Posterior cingulate gyrus (tissue), 11 donors: ENCODE measurements at places on chromosomes 4 and X.

DNA sequence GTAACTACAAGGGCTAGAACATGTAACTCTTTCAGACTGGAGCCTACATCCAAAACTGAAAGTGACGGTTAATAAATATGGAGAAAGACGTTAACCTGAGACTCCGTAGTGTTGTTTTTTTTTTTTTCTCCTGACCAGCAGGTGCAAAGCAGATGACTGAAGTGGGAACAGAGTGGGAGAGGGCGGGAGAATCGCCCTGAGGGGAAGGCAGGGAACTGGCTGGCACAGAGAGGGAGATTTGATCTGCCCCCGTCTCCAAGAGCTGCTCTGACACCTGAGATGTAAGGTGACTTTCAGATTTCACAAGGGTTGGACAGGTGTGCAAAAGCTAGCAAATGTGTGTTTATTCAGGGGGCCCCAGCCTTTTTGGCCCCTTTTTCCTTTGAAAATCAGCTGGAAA lies 180.2 kb downstream of the PALLD start:
- DNase-seq: no peak

- DNase-seq: no peak
Measured at GRCh38 chrX:1902901-1903235, 288.0 kb downstream of the ASMT start.

GRCh38 chr4:81405900-81406401 lies 65.8 kb downstream of the RASGEF1B start:
- DNase-seq: no peak

DNA sequence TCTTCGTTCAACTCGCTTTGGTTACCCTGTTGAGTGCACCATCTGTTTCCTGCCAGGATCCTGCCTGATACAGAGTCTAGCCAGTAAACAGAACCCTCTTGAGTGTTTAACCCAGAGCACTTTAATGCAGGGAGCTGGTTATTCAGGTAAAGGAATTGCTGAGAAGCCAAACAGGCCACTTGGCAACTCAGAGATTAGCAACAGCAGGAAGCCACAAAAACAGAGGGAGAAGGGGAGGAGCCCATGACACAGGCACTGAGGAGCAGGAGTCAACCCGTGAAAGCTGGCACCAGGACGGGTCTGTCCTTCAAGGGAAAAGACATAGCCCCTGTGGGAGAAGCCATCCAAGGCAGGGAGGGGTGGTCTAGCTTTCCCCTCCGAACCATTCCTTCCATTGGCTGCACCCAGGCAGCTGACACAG lies 641.4 kb downstream of the ZNF674 start:
- DNase-seq: no peak

DNA sequence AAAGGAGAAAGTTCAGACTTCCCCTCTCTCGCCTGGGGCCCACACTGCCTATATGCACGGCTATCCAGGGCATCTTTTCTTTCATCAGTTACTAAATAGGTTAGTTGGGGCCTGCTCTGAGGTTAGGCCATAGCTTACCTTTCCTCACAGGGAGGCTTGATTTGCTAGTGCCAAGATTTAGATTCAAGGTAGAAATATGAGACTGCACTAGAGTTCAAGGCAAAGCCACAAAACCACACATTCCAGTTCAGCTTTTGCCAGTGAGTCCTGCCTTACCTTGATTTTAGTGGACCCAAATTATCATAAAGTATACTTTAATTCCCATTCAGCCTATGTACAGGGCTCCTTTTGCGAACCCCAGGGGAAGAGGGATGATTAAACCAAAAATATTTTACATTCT lies 762.8 kb downstream of the PDHA2 start:
- DNase-seq: no peak

- DNase-seq: peak; percentile 80
Measured at GRCh38 chr4:8041172-8041571, 101.5 kb upstream of the AFAP1 start.

- no peak for DNase-seq
Measured at GRCh38 chrX:48789366-48790220, 3.2 kb downstream of the GATA1 start.

DNA sequence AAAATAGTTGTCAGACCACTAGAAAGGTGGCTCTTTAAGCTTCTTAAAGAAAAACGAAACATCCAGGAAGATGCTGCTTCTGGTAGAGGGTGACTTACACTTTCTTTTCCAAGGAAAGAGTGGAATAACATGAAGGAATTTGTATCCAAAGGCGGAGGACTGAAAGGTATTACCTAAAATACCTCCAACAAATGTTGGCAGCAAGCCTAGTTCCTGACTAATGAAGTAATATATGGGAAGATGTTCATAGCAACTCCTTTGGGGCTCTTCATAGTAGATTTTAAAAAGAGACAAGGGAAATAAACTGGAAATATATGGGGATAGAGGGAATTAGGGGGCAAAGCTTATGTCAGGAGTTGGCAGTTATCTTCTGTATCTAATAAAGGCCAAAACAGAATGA lies 116.2 kb downstream of the AASDH start:
- no peak for DNase-seq

GRCh38 chrX:48957477-48957826 lies at the start of gene OTUD5:
OTUD5 (minus strand) TSS chrX:48957607; CDS start chrX:48957570, 37 bp downstream.
- peak; percentile 64 for DNase-seq

GRCh38 chr4:28443801-28444412 lies 1583.3 kb downstream of the STIM2 start:
- no peak for DNase-seq

- DNase-seq: no peak
Measured at GRCh38 chr4:145066063-145066501, 31.9 kb downstream of the ANAPC10 start.

GRCh38 chr4:10115271-10115796 lies 1.3 kb downstream of the WDR1 start:
- DNase-seq: no peak

DNA sequence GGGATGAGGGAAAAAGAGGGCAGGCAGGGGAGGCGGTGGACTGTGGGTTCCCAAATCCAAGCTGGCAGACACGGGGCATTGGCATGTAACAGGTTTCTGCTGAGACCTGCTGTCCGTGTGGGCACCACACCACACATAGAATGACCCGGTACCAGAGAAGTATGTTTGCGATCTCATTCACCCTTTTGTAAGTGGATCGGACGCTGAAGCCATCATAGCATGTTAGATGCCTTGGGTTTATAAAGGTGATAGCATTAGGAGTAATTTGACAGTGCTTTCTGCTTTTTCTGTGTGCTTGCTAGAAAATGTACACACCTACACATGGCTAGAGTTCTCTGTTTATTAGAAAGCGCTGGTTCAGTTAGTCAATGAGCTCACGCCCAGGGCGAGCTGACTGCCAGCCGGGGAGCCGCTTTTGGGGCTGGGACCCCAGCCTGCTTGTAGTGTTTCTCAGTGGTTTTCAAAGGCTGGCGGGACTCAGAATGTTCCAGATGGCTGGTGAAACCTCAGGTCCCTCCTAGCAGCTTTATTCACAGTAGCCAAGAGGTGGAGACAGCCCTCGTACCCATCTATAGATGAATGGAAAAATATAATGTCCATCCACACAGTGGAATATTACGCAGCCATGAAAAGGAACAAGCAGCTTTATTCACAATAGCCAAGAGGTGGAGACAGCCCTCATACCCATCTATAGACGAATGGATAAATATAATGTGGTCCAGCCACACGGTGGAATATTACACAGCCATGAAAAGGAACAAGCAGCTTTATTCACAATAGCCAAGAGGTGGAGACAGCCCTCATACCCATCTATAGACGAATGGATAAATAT lies 579 bp downstream of the IL3RA start:
- DNase-seq: no peak

- DNase-seq: peak; percentile 63
Measured at GRCh38 chr4:7843831-7844593, 95.6 kb downstream of the AFAP1 start.

DNA sequence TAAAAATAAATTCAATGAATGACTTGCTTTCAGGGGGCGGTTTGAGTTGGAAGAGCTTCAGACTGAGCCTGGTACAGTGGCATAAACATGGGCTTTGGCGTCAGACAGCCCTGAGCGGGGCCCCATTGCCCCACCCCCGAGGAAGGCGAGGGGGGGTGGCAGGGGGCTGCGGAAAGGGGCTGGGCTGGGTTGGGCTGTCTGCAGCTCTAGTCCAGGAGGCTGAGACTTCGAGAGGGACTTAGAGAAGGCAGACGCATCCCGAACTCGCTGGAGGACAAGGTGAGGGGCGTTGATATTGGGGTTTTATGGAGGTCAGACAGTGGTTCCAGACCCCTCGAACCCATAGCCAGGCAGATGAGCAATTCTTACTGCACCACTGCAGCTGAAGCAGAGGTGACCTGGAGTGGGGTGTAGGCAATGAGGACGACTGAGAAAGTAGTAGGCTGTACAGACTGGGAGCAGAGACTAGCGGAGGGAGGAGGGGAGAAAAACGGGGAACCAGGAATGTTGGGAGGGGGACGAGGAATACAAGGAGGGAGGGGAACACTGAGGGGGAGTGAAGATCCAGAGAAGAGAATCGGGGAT lies at the start of gene MAGED2:
Gene MAGED2 (plus strand): TSS at position 222 of the 585 bp plus-strand sequence. CDS start 1,587 bp downstream, outside the sequence.
- DNase-seq: peak; percentile 75

GRCh38 chrX:4239650-4240540 lies 526.4 kb upstream of the PRKX start:
- no peak for DNase-seq

DNA sequence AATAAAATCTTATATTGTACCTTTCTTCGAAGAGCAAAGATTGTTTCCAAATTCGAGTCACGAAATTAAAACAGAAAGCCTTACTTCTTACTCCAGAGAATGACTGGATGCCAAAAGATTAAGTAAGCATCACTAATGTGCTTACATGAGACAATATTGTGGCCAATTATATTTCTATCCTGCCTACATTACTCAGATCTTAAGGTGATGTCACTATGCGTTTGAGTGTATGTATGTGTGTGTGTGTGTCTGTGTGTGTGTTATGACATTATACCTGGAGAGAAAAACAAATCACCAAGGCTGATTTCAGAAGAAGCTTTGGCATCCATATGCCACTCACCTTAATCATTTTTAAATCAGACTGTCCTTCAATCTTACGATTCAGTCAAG lies 556.3 kb downstream of the PPARGC1A start:
- DNase-seq: no peak

GRCh38 chrX:28920153-28920943 lies 333.1 kb downstream of the IL1RAPL1 start:
- DNase-seq: no peak

DNA sequence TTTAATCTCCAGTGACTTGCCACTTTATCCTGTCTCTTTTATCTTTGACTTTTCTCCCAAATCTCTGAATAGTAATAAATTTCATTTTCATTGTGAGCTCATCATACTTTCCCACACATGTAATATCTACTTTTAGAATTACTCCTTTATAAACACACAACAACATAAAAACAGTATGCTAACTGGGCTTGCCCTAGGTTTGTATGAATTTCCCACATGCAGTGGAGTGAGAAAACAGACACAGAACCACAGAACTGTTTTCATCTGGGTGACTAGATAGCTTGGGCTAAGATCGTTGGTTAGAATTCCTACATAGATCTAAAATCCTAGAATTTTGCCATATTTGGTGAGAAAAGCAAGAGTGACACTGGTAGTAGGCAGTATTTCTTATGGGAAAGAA lies 409.5 kb downstream of the SPRY1 start:
- DNase-seq: no peak
